ENCODE measurements at places on chromosomes 3 and 15.
A peak's percentile ranks its signal among the peaks of the same experiment; 100 is the strongest.

DNA sequence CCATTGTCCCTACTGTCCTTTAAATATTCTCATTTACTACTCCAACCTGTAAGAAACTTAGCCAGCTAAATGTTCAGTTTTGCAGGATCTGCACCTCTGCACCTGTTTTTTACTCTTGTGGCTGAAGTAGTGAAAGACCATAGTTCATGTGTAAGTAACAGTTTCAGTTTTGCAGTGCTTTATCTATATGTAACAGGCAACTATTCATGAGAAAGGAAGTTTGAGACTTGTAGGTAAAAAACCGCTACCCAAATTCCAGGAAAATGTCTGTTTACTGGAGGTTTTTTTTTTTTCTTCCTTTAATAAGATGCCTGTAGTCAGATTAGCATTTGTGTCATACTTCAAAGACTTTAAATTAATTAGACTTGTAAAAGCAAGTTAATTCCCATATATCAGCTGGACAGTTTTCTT is 25.4 kb upstream of the MBNL1 start:
- DNase-seq = no peak

GRCh38 chr15:101358895-101359294 is 63.8 kb upstream of the SNRPA1 start:
- no peak for DNase-seq

DNA sequence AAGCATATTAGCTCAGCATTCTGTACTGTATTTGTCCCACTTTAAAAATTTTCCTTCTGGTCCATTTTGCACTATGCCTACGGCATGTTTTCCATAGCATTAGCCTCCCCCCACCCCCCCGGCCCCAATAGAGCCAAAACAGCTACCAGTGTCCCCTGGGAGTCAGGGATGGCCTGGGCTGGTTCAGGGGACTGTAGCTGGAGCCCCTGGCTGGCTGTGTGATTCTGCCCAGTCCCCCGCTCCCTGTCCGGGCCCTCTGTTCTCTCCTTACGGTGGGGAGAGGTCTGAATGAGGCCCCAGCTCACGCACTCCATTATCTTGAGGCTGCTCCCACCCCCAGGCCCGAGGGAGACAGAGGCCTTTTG is 70.1 kb downstream of the KLF15 start:
- DNase-seq = no peak

- no peak for DNase-seq
These were observed 25.6 kb downstream of the CPOX start for GRCh38 chr3:98567666-98568270.

DNA sequence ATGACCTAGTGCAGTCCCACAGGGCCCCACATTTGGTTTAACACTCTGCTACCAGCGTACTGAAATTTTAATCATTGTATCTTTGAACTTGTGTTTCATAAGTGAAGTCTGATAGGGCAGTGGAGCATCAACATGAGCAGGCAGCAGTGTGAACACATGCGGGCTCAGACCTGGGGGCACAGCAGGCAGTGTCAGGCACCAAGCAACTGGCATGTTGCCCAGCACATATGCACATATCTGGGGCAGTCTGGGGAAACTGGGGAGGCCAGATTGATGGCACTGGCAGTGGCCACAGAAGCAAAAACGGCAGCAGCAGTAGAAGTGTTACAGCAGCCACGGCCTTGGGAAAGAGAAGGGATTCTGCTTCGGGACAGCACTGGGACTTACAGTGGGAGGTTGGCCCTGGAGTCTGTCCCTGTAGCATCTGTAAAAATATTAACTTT is 353.9 kb upstream of the KCNMB2 start:
- no peak for DNase-seq

DNA sequence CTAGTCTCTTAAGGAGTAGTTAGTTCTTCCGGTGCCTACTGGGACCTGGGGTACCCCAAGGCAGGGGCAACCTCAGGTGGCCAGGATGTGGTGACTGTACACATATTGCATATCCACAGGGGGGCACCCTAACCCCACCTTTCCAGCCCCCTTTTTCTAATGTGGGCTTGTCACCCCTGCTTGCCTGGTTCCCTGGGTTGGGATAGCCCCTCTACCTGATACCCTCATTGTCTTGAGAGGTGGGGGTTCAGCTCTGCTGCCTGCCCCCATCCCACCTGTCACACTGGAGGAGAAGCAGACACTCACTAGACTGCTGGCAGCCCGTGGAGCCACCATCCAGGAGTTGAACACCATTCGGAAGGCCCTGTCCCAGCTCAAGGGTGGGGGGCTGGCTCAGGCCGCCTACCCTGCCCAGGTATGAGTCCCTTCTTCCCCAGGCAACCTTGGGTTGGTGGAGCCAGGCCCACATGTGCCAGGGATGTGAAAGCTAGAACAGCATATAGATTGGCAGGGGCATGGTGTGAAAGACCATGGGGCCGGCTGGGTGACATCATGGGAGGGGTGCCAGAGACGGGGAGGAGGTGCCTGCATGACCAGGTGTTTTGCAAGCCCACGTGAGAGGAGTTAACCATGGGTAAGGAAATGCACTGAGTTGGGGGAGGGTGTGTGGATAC is 4.0 kb downstream of the GLYCTK start:
- DNase-seq = peak; percentile 41

DNA sequence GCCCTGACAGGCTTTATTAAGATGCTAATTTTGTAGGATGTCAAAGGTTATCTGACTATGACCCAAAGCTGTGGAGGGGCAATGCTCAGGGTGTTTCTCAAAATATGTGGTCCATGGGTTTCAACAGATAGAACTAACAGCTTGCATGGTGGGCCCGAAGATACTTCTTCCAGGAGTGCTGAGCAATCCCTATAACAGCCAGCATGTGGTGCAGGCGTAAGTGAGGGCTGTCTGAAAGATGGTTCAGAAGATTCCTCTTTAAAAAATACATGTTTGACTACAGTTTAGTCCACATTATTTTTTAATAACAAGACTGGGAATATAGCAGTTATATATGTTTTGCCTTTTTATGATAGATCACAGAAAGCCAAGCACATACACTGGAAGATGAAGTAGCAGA is 7.6 kb downstream of the SCG3 start:
- DNase-seq = no peak

GRCh38 chr3:14016900-14017475 is 107.7 kb downstream of the CHCHD4 start:
- DNase-seq = no peak

GRCh38 chr3:56754741-56755417 is 46.9 kb downstream of the ARHGEF3 start:
- DNase-seq = peak; percentile 16

DNA sequence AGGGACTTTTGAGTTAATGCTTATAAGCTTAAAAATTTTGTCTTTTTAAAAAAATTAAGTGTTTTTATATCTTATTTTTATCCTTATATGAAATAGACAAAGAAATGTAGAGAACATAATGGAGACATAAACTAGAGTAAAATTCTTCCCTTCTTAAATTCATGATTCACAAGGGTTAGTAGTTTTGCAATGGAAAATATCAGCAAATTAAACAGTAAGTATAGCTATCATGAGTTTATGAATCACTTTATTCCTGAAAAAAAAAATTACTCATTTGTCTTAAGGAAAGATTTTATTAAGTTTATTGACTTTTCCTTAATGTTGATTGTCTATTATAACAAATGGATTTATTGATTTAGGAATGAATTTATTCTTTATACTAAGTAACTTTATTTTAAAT is 4.3 kb downstream of the ATP6V1A start:
- DNase-seq = no peak

DNA sequence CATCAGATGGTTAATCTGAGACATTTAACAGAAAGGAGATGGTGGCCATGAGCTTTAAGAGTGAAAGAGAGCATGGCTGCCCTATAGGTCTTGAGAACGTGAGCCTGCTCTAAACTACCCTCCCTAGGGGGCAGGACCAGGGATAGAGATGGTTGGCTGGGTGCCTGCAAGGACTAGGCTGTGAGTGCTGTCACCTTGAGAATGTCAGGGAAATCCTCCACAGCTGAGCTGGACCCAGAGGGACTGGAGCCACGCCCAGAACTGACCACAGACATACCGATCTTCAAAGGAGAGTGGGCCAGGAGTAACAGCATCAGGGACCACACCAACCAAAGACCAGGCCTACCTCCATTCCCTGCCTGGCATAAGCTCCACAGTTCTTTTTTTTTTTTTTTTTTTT is 53.6 kb upstream of the UBE2E1 start:
- no peak for DNase-seq

DNA sequence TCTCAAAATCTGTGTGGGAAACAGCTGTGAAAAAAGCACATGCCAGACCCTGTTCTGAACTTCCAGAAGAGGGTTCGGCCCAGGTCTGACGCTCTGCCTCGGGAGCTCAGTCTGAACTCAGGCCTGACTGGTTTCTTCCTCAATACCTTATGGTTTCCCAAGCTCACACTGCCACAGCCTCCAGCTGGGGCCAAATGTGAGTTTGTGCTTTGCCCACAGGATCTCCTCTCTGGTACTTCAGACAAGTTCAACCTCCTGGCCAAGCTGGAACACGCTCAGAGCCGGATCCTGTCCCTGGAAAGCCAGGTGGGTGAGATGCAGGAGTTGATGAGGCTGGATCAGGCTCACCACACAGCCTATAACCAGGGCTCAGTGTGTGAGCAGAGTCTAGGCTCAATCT is 33.8 kb downstream of the CYP11A1 start:
- DNase-seq = no peak

- peak; percentile 11 for DNase-seq
These were observed 57.8 kb upstream of the HRH1 start for GRCh38 chr3:11096266-11097139.

- no peak for DNase-seq
These were observed 53.0 kb downstream of the ATP1B3 start for GRCh38 chr3:141929341-141929995.

DNA sequence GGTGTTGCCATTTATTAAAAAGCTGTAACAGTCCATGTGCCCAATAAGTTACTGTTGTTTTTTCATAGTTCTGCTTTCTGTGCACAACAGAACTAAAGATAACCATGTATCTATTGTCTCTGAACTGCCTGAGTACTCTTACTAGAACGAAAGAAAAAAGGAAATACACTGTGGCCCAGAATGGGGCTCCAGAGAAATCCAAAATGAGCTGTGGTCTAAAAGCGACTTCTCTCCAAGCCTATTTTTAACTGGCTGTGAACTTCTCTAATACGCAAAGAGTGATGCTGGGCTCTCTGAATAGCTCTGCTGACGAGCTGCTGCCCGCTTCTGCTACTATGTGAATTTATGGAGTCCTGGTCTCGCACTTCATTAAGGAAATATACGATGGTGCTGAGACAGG is 56.2 kb upstream of the LPP start:
- no peak for DNase-seq

DNA sequence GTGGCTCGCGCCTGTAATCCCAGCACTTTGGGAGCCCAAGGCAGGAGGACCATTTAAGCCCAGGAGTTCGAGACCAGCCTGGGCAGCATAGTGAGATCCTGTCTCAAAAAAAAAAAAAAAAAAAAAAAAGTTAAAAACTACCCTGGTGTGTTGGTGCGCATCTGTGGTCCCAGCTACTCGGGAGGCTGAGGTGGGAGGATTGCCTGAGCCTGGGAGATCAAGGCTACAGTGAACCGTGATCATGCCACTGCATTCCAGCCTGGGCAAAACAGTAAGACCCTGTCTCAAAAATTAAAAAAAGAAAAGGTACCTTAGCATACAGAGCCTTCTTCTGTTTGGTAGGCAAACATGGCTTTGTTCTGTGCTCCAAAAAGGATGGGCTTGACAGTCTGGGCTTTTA is 57.5 kb downstream of the PTPRG start:
- DNase-seq = no peak

DNA sequence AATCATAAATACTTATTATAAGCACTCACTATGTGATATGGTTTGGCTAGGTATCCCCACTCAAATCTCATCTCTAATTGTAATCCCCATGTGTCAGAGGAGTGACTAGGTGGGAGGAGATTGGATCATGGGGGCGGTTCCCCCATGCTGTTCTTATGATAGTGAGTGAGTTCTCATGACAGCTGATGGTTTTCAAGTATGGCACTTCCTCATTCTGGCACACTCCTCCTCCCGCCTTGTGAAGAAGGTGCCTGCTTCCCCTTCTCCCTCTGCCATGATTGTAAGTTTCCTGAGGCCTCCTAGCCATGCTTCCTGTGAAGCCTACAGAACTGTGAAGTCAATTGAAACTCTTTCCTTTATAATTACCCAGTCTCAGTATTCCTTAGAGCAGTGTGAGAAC is 53.3 kb upstream of the CHMP2B start:
- DNase-seq = no peak

- DNase-seq = no peak
These were observed 7.5 kb upstream of the PLA2G4D start for GRCh38 chr15:42101861-42102260.

DNA sequence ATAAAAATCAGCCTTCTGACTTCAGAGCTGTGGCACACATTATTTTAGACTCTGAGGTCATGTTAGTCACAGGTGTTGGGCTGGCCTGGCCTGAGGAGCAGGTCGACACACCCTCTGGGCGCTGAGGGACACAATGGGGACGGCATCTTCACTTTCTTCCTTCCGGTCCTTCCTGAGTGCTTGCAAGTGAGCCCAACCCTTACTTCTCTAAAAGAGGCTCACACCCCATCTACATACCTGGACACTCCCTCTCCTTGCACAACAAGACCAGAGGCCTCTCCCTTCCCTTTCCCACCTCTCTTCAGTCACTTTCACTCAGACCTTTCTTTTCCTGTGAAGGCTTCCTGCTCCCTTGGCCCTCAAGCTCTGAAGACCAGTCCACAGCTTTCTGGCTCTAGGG is 85.4 kb downstream of the XXYLT1 start:
- DNase-seq = no peak

- no peak for DNase-seq
These were observed 58.2 kb downstream of the FMN1 start for GRCh38 chr15:33136353-33136752.
